ENCODE measurements at places on chromosomes 11 and 22.

DNA sequence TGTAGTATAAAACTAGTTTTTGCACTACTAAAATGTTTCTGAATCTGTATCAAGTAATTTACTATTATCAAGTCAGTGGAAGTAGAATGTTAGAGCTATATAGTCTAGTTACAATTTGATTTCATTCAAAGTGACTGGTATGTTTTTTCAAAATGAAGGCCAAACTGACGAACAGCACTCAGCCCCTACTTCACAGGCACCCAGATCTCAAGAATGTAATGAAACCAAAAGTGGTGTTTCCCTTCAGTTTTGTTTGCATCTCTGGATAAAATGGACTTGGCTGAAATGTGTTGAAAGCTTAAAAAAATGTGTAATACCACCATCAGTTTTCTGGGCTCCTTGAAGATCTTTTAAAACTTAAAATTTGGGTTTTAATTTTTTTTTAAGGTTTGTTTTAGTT, 46.4 kb downstream of the QSER1 start:
- no peak for DNase-seq

DNA sequence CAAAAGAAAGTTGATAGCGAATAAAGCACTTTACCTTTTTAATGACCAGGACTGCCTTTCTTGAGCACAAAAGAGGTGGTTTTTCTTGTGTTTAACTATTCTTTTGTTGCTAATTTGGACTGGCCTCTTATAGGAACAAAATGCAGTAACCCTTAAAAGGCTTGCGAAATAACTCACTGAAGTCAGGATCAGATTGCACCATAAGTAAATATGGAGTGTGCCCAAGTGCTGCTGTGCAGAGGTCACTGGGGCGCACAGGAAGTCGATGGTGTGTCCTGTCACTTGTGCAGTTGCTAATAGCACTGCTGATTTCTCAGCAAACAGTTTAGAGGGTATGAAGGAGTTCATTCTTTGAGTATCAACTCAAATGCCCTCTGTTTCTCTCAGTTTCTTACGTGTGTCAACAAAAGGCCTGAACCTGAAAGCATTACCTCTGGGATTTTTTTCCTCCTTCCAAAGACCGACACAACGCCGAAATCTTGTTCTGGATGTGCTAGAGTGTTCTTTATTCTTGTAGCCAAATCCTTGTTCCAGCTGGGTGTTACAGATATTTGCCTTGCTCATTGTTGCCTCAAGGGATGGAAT, 71.3 kb downstream of the ATXN10 start:
- DNase-seq = no peak

- no peak for DNase-seq
Measured at GRCh38 chr11:127003260-127003981, 2.9 kb upstream of the KIRREL3 start.

- DNase-seq = no peak
Measured at GRCh38 chr22:50674130-50674500, 1.5 kb downstream of the SHANK3 start.

DNA sequence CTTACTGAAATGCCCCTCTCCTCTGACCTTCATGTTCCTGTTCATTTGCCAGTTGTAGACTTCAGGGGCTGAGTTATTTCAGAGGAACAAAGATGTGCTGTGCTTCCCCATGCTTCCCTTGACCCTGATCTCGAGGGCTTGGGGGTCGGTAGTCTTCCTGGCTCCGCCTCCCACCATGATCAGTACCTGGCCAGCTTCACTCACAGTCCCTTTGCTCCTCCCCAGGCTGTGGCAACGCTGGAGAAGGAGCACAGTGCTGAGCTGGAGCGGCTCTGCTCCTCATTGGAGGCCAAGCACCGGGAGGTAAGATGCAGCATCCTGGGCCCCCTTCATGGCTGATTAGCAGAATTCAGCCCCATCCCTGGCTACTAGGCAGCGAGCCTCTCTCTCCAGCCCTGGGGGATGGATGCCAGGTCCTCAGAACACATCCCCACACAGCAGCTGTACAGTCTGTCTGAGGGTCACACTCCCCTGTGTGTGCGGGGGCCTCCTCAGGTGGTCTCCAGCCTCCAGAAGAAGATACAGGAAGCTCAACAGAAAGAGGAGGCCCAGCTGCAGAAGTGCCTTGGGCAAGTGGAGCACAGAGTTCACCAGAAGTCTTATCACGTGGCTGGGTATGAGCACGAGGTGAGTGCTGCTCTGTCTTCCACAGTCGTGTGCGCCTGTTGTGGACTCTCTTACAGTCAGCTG, 64.5 kb downstream of the CEP164 start:
- DNase-seq = no peak
